Astrocyte (in vitro differentiated cells and primary cell): ENCODE measurements at places on chromosomes 2 and 18. TPM values are rescaled to one million over a fixed set of nuclear protein-coding genes. Genes with fewer than 3 reads are reported as not detected.

DCDC2C gene
- not detected in 2 replicates for total RNA-seq

- DNase-seq = no peak
- no peaks in the 10 kb centered on the region for H3K4me1 ChIP-seq
- no peak overlapping the region for H3K4me3 ChIP-seq
- peaks cover 3% of the 10 kb centered on the region for H3K27me3 ChIP-seq
- no peak overlapping the region for H3K27ac ChIP-seq
- no peaks in the 10 kb centered on the region for H3K36me3 ChIP-seq
Observed at GRCh38 chr2:60383401-60384143, 169.9 kb downstream of the BCL11A start.

- no peak for DNase-seq
- peaks cover 50% of the 10 kb centered on the region for H3K36me3 ChIP-seq
- H3K4me1 ChIP-seq = peaks cover 30% of the 10 kb centered on the region
- no peaks in the 10 kb centered on the region for H3K27me3 ChIP-seq
- H3K4me3 ChIP-seq = no peak overlapping the region
Observed at GRCh38 chr18:22186484-22186971, 17.1 kb downstream of the GATA6 start.

DNA sequence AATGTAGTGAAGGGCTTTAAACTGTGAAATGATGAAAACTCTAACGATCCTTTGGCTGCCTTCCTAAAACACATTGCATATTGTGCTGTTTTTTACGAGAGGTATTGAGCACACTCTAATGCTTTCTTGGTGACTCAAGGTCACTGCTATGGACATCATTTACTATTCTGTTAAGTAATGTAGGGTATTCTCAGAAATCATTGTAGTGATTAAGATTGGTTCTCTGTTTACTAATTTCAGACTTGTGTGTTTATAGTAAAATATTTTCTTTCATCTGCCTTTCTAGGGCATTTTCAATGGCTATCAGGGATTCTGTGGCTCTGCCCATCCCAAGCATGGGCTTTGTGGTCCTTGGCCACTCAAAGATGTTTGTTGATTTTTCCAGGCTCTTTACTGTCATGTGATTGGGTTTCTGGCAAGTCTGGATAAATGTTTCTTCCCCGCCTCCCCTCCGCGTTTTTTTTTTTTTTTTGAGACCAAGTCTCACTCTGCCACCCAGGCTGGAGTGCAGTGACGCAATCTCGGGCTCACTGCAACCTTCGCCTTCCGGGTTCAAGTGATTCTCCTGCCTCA lies 29.3 kb downstream of the UBE2F start:
- peaks cover 5% of the 10 kb centered on the region for H3K36me3 ChIP-seq
- no peak overlapping the region for H3K4me3 ChIP-seq
- DNase-seq = peak; percentile 63
- no peaks in the 10 kb centered on the region for H3K4me1 ChIP-seq
- no peaks in the 10 kb centered on the region for H3K27me3 ChIP-seq

- no peaks in the 10 kb centered on the region for H3K4me1 ChIP-seq
- H3K36me3 ChIP-seq = no peaks in the 10 kb centered on the region
- H3K27ac ChIP-seq = no peak overlapping the region
- no peak overlapping the region for H3K4me3 ChIP-seq
Observed at GRCh38 chr18:44887227-44887631, 206.5 kb downstream of the SETBP1 start.

SNRNP200 gene
- 97.3 and 101 TPM in 2 replicates for total RNA-seq

DNA sequence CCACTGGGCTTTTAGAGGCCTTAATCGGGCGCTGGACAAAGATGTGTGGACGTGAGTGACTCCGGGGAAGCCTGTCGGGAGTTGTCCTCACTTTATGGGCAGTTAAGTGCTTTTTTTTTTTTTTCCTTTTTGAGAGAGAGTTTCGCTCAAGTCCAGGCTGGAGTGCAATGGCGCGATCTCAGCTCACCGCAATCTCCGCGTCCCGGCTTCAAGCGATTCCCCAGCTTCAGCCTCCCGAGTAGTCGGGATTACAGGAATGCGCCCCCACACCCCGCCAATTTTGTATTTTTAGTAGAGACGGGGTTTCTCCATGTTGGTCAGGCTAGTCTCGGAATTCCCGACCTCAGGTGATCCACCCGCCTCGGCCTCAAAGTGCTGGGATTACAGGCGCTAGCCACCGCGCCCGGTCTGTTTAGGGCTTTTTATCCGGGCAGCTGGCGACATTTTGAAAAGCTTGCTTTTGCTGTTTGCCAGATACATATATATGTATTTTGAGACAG lies 1.5 kb downstream of the MSH6 start:
- peak; percentile 23 for DNase-seq
- no peaks in the 10 kb centered on the region for H3K27me3 ChIP-seq
- no peaks in the 10 kb centered on the region for H3K36me3 ChIP-seq
- peaks cover 8% of the 10 kb centered on the region for H3K4me1 ChIP-seq
- peak overlapping the region; percentile 74 for H3K4me3 ChIP-seq
- H3K27ac ChIP-seq = peak overlapping the region; percentile 47

DNA sequence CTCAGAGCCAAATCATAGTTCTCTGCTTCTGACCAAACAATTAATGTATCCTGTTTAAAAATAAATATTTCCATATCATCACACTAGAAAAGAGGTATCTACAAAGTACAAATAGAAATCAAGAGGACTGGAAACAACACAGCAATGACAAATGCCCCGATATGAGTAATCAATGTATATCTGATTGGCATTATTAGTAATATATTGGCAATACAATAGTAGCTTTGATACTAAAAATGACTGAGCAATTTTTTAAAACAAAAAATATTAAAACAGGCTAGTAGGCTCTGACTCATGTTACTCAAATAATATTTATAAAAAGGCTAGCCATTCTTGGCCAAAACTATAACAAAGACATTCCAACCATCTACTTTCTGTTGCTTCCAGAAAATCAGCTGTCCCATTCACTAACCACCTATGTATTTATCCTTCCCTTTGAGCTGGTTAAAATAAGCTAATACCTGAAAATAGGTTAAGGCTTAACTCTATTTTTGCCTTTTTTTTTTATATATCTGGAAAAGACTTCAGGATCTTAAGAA lies 13.3 kb downstream of the PPP4R3B start:
- H3K27me3 ChIP-seq = no peaks in the 10 kb centered on the region
- peak overlapping the region; percentile 8 for H3K27ac ChIP-seq
- no peaks in the 10 kb centered on the region for H3K4me1 ChIP-seq

ARHGEF4 gene
- total RNA-seq = 3.3 and 4.8 TPM in 2 replicates

GRCh38 chr2:63589148-63589958 lies 590 bp downstream of the MDH1 start:
- H3K4me1 ChIP-seq = peaks cover 13% of the 10 kb centered on the region
- H3K36me3 ChIP-seq = peaks cover 8% of the 10 kb centered on the region
- DNase-seq = no peak
- H3K4me3 ChIP-seq = peak overlapping the region; percentile 97
- no peaks in the 10 kb centered on the region for H3K27me3 ChIP-seq

DNA sequence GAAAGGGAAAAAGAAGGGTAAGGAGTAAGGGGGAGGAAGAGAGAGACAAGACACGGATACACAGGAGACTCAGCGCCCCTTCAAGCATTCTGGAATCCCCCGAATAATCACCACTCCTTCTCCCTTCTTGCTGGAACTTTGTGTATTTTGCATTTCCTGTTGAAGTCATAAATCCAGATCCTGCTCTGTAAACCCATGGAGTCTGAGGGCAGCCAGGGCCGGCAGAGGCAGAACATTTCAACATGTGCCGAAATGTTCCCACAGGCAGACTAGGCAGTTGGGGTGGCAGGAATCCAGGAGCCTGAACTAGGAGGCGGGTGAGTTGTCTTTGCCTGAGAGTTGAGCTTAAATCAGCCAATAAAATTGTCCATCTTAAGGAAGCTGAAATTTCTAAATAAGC lies 193.1 kb downstream of the SH3RF3 start:
- no peaks in the 10 kb centered on the region for H3K27me3 ChIP-seq
- no peak overlapping the region for H3K4me3 ChIP-seq
- no peaks in the 10 kb centered on the region for H3K36me3 ChIP-seq
- peaks cover 45% of the 10 kb centered on the region for H3K4me1 ChIP-seq
- DNase-seq = peak; percentile 82
- H3K27ac ChIP-seq = no peak overlapping the region

FAM110C gene
- 0.60 and 1.4 TPM in 2 replicates for total RNA-seq

- no peak overlapping the region for H3K27ac ChIP-seq
- DNase-seq = no peak
- no peaks in the 10 kb centered on the region for H3K36me3 ChIP-seq
- H3K4me1 ChIP-seq = no peaks in the 10 kb centered on the region
Observed at GRCh38 chr2:140698636-140699035, 1432.2 kb downstream of the LRP1B start.

DNA sequence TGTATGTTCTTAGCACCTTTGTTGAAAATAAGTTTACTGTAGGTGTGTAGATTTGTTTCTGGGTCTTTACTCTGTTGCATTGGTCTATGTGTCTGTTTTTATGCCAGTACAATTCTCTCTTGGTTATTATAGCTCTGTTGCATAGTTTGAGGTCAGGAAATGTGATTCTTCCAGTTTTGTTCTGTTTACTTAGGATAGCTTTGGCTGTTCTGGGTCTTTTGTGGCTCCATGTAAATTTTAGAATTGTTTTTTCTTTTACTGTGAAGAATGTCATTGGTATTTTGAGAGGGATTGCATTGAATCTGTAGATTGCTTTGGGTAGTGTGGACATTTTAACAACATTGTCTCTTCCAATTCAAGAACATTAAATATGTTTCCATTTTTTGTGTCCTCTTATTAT lies 69.1 kb downstream of the ANKRD62 start:
- no peaks in the 10 kb centered on the region for H3K36me3 ChIP-seq
- DNase-seq = no peak
- H3K27ac ChIP-seq = no peak overlapping the region
- no peak overlapping the region for H3K4me3 ChIP-seq

- no peak for DNase-seq
- H3K27ac ChIP-seq = no peak overlapping the region
- no peaks in the 10 kb centered on the region for H3K36me3 ChIP-seq
- no peak overlapping the region for H3K4me3 ChIP-seq
- no peaks in the 10 kb centered on the region for H3K27me3 ChIP-seq
Observed at GRCh38 chr2:29876374-29876773, 45.0 kb downstream of the ALK start.

- H3K36me3 ChIP-seq = peaks cover 6% of the 10 kb centered on the region
- H3K4me3 ChIP-seq = no peak overlapping the region
- no peaks in the 10 kb centered on the region for H3K27me3 ChIP-seq
Observed at GRCh38 chr2:171810422-171811244, 83.4 kb downstream of the SLC25A12 start.

GCG gene
- not detected in 2 replicates for total RNA-seq

- no peaks in the 10 kb centered on the region for H3K36me3 ChIP-seq
- no peak overlapping the region for H3K27ac ChIP-seq
- H3K27me3 ChIP-seq = no peaks in the 10 kb centered on the region
- no peak for DNase-seq
- peaks cover 28% of the 10 kb centered on the region for H3K4me1 ChIP-seq
- no peak overlapping the region for H3K4me3 ChIP-seq
Observed at GRCh38 chr2:203579730-203580129, 44.6 kb upstream of the RAPH1 start.

- no peaks in the 10 kb centered on the region for H3K36me3 ChIP-seq
- no peaks in the 10 kb centered on the region for H3K4me1 ChIP-seq
- no peak overlapping the region for H3K4me3 ChIP-seq
- no peak for DNase-seq
Observed at GRCh38 chr18:1464444-1465217, 560.0 kb downstream of the ADCYAP1 start.

DNA sequence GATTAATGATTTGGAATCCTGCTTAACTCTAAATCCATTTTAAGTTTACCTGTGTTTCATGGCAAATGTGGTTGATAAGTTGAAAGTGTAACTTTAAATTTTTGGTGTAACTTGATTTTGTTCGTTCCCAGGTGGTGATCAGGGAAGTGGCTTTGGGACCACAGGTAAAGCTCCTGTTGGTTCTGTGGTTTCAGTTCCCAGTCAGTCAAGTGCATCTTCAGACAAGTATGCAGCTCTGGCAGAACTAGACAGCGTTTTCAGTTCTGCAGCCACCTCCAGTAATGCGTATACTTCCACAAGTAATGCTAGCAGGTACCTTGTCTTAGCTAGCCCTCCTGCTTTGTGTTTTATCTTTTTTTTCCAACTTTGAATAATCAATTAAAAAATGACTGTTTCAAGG lies 62.8 kb downstream of the AGFG1 start:
- H3K36me3 ChIP-seq = peaks cover 49% of the 10 kb centered on the region
- H3K4me3 ChIP-seq = no peak overlapping the region
- H3K27me3 ChIP-seq = no peaks in the 10 kb centered on the region
- no peak overlapping the region for H3K27ac ChIP-seq
- no peak for DNase-seq

IL1RN gene
- total RNA-seq = not detected in 2 replicates

DNA sequence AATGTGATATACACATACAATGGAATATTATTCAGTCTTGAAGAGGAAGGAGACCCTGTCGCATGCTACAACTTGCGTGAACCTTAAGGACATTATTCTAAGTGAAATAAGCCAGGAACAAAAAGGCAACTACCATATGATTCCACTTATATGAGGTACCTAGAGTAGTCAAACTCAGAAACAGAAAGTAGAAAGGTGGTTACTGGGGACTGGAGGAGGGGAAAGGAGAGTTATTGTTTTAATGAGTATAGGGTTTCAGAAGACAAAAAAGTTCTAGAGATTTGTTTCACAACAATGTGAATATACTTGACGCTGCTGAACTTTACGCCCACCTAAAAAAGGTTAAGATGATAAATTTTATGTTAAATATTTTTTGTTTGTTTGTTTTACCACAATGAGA lies 47.0 kb downstream of the CXCR4 start:
- H3K27me3 ChIP-seq = no peaks in the 10 kb centered on the region
- no peak for DNase-seq
- H3K36me3 ChIP-seq = no peaks in the 10 kb centered on the region
- H3K4me3 ChIP-seq = no peak overlapping the region

GRCh38 chr2:108128249-108128648 lies 111.5 kb upstream of the SULT1C3 start:
- no peak overlapping the region for H3K4me3 ChIP-seq
- DNase-seq = no peak
- no peaks in the 10 kb centered on the region for H3K36me3 ChIP-seq
- no peaks in the 10 kb centered on the region for H3K27me3 ChIP-seq
- H3K4me1 ChIP-seq = no peaks in the 10 kb centered on the region

DNA sequence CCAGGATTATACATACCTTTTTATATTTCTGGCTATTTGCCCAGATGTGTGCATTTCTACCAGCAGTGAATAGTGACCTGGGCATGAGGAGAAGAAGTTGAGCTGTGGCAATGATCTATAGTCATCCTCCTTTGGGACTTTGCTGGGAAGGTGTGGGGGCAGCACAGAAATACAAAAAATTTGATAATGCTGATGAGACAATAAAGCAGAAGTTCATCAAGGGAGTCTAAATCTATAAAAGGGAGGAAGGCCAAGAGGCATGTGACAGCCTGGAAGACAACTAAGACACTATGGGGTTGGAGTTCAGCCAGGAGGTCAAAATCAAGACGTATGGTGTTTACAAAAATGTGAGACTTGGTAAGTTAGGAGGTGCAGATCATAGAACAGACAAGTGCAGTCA lies 52.2 kb downstream of the FSHR start:
- no peak for DNase-seq
- no peak overlapping the region for H3K4me3 ChIP-seq
- H3K27me3 ChIP-seq = no peaks in the 10 kb centered on the region
- H3K27ac ChIP-seq = no peak overlapping the region
- no peaks in the 10 kb centered on the region for H3K36me3 ChIP-seq

TNFRSF11A gene
- 0.75 and 1.5 TPM in 2 replicates for total RNA-seq

TMEM200C gene
- total RNA-seq = 11.3 and 13.1 TPM in 2 replicates

TANK gene
- 55.7 and 61.2 TPM in 2 replicates for total RNA-seq

CHST9 gene
- 0.96 and 1.3 TPM in 2 replicates for total RNA-seq
